ENCODE measurements at places on chromosomes 2 and 18. TPM values are rescaled to one million over a fixed set of nuclear protein-coding genes. Genes with fewer than 3 reads are reported as not detected.

The CNGA3 gene
- not detected for total RNA-seq

The PLA2R1 gene
- total RNA-seq: 17.2 TPM

The SLC16A14 gene
- 0.58 TPM for total RNA-seq

The FAM98A gene
- 65.9 TPM for total RNA-seq

The NAT8 gene
- not detected for total RNA-seq

The ASPRV1 gene
- total RNA-seq: under 0.01 TPM

The ACTG2 gene
- total RNA-seq: under 0.01 TPM

The SCN2A gene
- 2.0 TPM for total RNA-seq

The GALNT5 gene
- 87.6 TPM for total RNA-seq

The SNRNP27 gene
- total RNA-seq: 71.3 TPM

The PLEK gene
- total RNA-seq: under 0.01 TPM

The DSEL gene
- total RNA-seq: 55.0 TPM

The UBR3 gene
- 44.9 TPM for total RNA-seq

The C1QL2 gene
- total RNA-seq: not detected

The TNFRSF11A gene
- total RNA-seq: 2.3 TPM

The SCYGR1 gene
- not detected for total RNA-seq

The EMILIN1 gene
- total RNA-seq: 137 TPM

The GPD2 gene
- total RNA-seq: 97.2 TPM

The EFR3B gene
- total RNA-seq: 1.7 TPM

The TNFAIP6 gene
- 69.3 TPM for total RNA-seq

The PSMA8 gene
- under 0.01 TPM for total RNA-seq

The CD8B2 gene
- total RNA-seq: not detected

The SCYGR5 gene
- not detected for total RNA-seq

The TSPYL6 gene
- not detected for total RNA-seq

The SRD5A2 gene
- not detected for total RNA-seq

The SERPINB13 gene
- not detected for total RNA-seq

The ASXL3 gene
- total RNA-seq: 1.1 TPM

The RFX8 gene
- total RNA-seq: 6.7 TPM

Data from regular cardiac myocyte (primary cell).